Activated effector memory CD4-positive, alpha-beta T cell treated with anti-CD3 and anti-CD28 coated beads, Interleukin-2, amount 50 U/mL, for 16 hours (primary cell): ENCODE measurements at places on chromosomes 3 and 15.

GRCh38 chr3:41075975-41076374 is 123.3 kb upstream of the CTNNB1 start:
- no peak for DNase-seq

- no peak for DNase-seq
Measured at GRCh38 chr15:70268698-70269251, 171.1 kb upstream of the TLE3 start.

- no peak for DNase-seq
Measured at GRCh38 chr3:30873671-30874070, 20.8 kb downstream of the GADL1 start.

- DNase-seq: no peak
Measured at GRCh38 chr3:135558150-135558783, 407.3 kb upstream of the PPP2R3A start.

DNA sequence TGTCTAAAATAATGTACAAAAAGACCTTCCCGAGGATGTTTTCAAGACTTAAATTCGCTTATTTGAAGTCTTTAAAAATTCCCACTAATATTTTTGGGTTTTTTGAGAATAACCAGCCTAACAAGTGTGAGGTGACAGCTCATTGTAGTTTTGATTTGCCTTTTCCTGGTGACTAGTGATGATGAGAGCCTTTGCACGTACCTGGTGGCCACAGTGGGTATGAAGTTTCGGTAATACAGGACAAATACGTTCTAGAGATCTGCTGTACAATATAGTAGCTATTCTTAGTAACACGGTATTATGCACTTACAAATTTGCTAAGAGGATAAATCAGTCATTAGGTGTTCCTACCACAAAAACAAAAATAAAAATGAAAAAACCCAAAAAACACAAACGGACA is 124.9 kb downstream of the GRM7 start:
- no peak for DNase-seq

- DNase-seq: peak; percentile 6
Measured at GRCh38 chr15:66783314-66783713, 81.3 kb downstream of the SMAD6 start.

- no peak for DNase-seq
Measured at GRCh38 chr3:56790016-56790821, 11.5 kb downstream of the ARHGEF3 start.

DNA sequence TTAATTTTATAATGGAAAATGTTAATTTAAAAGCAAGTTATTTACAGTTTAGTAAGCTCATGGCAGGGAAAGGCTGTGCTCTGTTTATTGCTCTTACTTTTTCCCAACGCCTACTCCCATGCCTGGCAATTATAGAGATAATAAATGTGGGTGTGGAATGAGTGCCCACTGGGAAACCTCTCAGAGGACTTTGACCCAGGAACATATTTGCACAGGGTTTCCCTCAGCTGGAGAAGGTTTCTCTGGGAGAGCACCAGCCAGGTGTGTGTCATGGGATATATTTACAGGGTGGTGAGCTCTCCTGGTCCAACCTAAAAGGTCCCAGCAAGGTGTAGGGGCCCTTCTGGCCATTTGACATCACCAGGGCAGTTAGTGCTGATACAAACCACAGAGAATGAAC is 27.9 kb downstream of the ZNF710 start:
- no peak for DNase-seq

DNA sequence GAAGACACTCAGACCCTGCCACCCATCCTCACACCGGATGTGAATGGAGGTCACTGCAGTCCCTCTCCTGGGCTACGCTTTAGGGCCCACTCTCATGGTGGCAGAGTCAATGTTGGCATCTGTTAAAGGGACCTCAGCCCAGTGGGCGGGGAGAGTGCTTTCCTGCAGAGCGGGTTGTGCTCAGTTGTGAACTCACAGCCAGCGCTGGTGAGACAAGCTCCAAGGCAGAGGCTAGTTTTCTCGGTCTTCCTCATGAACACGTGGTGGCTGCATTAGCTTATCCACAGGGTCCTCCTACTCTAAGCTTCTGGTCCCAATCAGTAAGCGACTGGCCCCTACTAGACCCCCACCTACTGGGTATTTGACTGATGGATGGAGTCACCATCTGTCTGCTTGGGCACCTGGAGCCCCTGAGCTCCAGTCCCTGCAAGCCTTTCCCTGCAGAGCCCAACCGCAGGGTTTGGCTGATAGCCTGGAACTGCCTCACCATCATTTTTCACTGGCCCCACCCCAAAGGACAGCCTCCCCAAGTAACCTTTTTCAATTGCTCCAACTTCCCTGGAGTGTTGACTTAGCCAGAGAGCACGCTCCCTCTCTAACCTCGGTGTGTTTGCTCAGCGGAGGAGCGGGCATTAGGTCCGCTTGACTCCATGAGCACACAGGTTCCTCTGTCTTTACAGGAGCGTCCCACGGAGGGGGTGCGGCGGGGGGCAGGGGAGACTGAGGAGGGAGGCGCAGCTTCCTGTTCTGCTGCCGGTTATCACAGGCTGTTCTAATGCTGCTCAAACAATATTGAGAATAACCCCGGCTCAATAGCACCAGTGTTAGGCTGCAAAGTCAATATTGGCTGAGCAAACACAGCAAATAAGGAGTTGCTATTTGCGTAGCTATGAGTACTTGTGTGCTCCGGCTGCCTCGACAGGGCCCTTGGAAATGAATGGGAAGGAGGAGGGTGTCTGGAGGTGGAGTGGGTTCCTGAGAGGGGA is 141.7 kb downstream of the RPLP1 start:
- DNase-seq: no peak

- DNase-seq: peak; percentile 75
Measured at GRCh38 chr15:90665288-90666134, 51.6 kb upstream of the BLM start.

- DNase-seq: peak; percentile 55
Measured at GRCh38 chr3:53817211-53817610, 29.0 kb downstream of the CHDH start.

GRCh38 chr3:9800529-9800928 is 7.6 kb downstream of the ARPC4 start:
- DNase-seq: no peak

DNA sequence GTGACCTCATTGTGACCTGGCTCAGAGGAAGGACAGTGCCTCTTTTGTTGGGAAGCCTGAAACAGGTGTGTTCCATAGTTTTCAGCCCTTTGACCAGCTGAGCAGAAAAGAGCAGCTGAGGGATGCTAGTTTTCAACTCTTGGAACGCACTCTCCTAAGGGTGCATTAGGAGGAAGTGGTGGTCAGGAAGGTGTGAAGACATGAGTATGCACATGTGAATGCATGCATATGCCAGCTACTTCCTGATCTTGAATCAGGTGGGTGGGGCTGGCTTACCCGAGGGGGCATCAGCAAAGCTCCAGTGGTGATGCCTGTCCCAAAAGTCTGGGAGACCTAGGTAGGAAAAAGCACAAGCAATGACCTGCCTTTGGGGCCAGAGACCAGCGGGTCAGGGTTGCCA is 23.3 kb upstream of the CEMIP start:
- DNase-seq: no peak

DNA sequence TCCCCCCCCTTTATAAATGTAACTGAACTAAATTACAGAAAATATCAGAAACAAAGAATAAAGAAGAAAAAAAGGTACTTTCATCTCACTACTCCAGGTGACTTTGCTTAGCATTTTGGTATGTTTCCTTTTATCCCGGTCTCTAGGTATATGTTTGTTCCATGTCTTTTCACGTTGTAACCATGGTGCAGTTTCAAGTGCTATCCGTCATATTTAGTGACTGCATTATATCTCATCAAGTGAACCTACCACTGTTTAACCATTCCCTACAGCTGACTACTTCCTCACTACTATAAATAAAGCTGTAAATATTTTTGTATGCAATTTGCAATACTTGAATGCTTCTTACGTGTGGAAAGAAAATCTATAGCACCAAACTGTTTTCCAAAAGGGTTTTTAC is 2.2 kb downstream of the BTBD1 start:
- no peak for DNase-seq

- DNase-seq: no peak
Measured at GRCh38 chr3:189394599-189395121, 222.9 kb downstream of the TPRG1 start.
